Suprapubic skin (tissue), 4 donors: ENCODE measurements at places on chromosomes 13 and 19. TPM values are rescaled to one million over a fixed set of nuclear protein-coding genes. Genes with fewer than 3 reads are reported as not detected.
A peak's percentile ranks its signal among the peaks of the same experiment; 100 is the strongest.

DNA sequence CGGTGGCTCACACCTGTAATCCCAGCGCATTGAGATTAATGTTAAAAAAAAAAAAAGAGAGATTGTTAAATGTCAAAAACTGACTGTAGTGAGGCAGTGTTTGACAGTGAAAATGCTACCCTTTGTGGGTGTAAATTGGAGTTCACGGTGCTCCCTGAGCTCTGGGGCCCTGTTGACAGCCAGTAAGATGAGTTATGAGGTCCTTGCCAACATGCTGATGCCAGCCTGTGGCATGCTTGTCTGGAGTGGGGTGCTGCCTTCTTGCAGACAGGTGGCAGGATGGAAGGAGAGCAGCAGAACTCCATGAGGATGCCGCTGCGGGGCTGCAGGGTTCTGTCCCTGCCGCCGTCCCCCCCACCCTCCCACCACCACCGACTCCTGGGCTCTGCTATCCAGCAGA is 25.9 kb downstream of the PRAM1 start:
- no peaks in the 10 kb centered on the region for H3K27me3 ChIP-seq
- H3K27ac ChIP-seq: no peak overlapping the region
- DNase-seq: no peak
- H3K4me3 ChIP-seq: no peak overlapping the region
- peaks cover 62% of the 10 kb centered on the region for H3K36me3 ChIP-seq

- H3K27me3 ChIP-seq: no peaks in the 10 kb centered on the region
- peak overlapping the region; percentile 97 for H3K27ac ChIP-seq
- H3K4me1 ChIP-seq: peaks cover 86% of the 10 kb centered on the region
- H3K4me3 ChIP-seq: peak overlapping the region; percentile 87
- peaks cover 3% of the 10 kb centered on the region for H3K36me3 ChIP-seq
Observed at GRCh38 chr19:42279155-42279901, 10.3 kb downstream of the CIC start.

DNA sequence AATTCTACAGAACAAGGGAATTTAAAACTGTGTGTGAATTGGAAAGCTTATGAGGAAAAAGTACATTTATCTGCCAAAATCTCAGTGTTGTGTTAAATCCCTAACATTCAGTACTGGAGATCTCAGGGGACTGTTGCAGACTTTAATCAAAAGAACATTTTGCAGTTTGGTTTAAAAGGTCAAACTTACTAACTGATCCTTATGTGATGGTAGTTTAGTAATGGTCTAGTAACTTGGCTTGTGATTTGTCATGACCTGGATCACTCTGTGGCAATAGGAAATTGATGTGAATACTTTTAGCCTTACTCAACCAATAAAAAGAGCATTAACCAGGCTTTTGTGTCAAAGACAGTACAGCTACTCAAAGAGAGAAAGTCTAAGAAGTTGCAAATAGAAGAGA is 862.1 kb upstream of the MIR17HG start:
- H3K27me3 ChIP-seq: no peaks in the 10 kb centered on the region
- no peaks in the 10 kb centered on the region for H3K36me3 ChIP-seq
- peaks cover 2% of the 10 kb centered on the region for H3K4me1 ChIP-seq
- no peak for DNase-seq

GRCh38 chr19:869245-870177 is 10.0 kb downstream of the CFD start:
- peaks cover 47% of the 10 kb centered on the region for H3K36me3 ChIP-seq
- H3K27me3 ChIP-seq: no peaks in the 10 kb centered on the region

- no peak for DNase-seq
- H3K27me3 ChIP-seq: no peaks in the 10 kb centered on the region
- H3K4me3 ChIP-seq: no peak overlapping the region
- peak overlapping the region; percentile 92 for H3K27ac ChIP-seq
- H3K4me1 ChIP-seq: peaks cover 56% of the 10 kb centered on the region
Observed at GRCh38 chr19:47096721-47097120, 16.9 kb downstream of the ZC3H4 start.

GRCh38 chr19:33132021-33132420 is at the start of gene WDR88:
TSS of gene WDR88 (plus strand) at chr19:33132114. CDS start at chr19:33132170, 56 bp downstream.
- no peaks in the 10 kb centered on the region for H3K4me1 ChIP-seq
- H3K27me3 ChIP-seq: peaks cover 21% of the 10 kb centered on the region
- peaks cover 43% of the 10 kb centered on the region for H3K36me3 ChIP-seq

GRCh38 chr13:42807241-42807640 is 25.9 kb downstream of the FAM216B start:
- H3K27ac ChIP-seq: no peak overlapping the region
- H3K4me3 ChIP-seq: no peak overlapping the region
- DNase-seq: no peak
- H3K4me1 ChIP-seq: no peaks in the 10 kb centered on the region
- H3K36me3 ChIP-seq: no peaks in the 10 kb centered on the region

- peak overlapping the region; percentile 52 for H3K27ac ChIP-seq
- no peaks in the 10 kb centered on the region for H3K27me3 ChIP-seq
- H3K4me3 ChIP-seq: no peak overlapping the region
- peaks cover 69% of the 10 kb centered on the region for H3K4me1 ChIP-seq
- no peak for DNase-seq
Observed at GRCh38 chr19:10766671-10767201, 48.9 kb downstream of the DNM2 start.

- H3K27ac ChIP-seq: no peak overlapping the region
- no peaks in the 10 kb centered on the region for H3K4me1 ChIP-seq
- DNase-seq: no peak
- no peak overlapping the region for H3K4me3 ChIP-seq
- no peaks in the 10 kb centered on the region for H3K27me3 ChIP-seq
Observed at GRCh38 chr13:89755729-89756492, 1591.6 kb upstream of the MIR17HG start.

DNA sequence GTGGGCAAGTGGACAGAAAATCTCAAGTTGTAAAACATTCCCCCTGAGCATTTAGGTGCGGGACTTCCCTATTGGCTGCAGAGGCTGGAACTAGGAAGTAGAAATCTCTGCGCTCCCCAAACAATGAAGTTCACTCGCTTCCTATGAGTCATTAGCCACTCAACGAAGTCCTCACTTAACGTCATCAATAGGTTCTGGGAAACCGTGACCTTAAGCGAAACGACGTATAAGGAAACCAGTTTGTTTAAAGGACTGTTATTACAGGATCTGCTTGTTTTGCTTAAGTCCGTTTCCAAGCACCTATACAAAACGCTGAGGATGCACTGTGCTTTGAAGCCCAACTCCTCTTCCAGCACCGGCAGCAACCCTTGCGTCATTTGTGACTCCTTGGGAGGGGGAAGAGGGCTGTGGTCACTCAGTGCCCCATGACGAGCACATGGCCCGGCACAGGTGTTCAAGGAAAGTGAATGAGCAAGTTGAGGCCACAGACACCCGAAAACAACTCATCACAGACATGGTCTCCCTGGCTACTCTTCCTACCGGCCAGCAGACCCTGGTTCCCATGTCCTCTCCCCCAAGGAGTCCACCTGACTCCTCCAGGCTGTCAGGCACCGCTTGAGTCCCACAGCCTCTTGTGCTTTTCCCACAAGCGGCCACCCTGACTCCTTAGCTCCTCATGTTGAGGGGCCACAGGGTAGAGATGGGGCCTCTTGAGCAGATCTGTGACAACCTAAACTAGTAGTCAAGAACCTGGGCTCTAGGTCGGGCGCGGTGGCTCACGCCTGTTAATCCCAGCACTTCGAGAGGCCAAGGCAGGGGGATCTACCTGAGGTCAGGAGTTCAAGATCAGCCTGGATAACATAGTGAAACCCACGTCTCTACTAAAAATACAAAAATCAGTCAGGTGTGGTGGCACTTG is 4.8 kb downstream of the RPS16 start:
- peak overlapping the region; percentile 82 for H3K27ac ChIP-seq
- no peaks in the 10 kb centered on the region for H3K27me3 ChIP-seq
- H3K36me3 ChIP-seq: peaks cover 32% of the 10 kb centered on the region
- DNase-seq: no peak
- H3K4me1 ChIP-seq: peaks cover 34% of the 10 kb centered on the region

GRCh38 chr13:78022164-78022877 is 103.7 kb upstream of the EDNRB start:
- no peak for DNase-seq
- no peaks in the 10 kb centered on the region for H3K36me3 ChIP-seq
- no peaks in the 10 kb centered on the region for H3K27me3 ChIP-seq
- H3K4me1 ChIP-seq: no peaks in the 10 kb centered on the region
- no peak overlapping the region for H3K27ac ChIP-seq

The ZNF527 gene
- total RNA-seq: 4.1 TPM

The SELENOW gene
- 679 TPM for total RNA-seq

The ADPRHL1 gene
- total RNA-seq: 8.6 TPM

The CEACAM21 gene
- total RNA-seq: not detected

The OR7A5 gene
- total RNA-seq: 2.5 TPM

The ZNF766 gene
- total RNA-seq: 8.0 TPM
